ENCODE measurements at places on chromosomes 5 and 9. TPM values are rescaled to one million over a fixed set of nuclear protein-coding genes. Genes with fewer than 3 reads are reported as not detected.
A peak's percentile ranks its signal among the peaks of the same experiment; 100 is the strongest.

Gene SPATA31E1
- not detected for polyA plus RNA-seq

Gene PTGER4
- polyA plus RNA-seq, result 12.2 TPM

Gene KIF4B
- not detected for polyA plus RNA-seq

Gene FBXW2
- 68.3 TPM for polyA plus RNA-seq

Gene DHX29
- 18.8 TPM for polyA plus RNA-seq

GRCh38 chr9:132078699-132079356 lies 839 bp downstream of the MED27 start:
- peak overlapping the region; percentile 88 for H3K4me3 ChIP-seq
- DNase-seq, result no peak

DNA sequence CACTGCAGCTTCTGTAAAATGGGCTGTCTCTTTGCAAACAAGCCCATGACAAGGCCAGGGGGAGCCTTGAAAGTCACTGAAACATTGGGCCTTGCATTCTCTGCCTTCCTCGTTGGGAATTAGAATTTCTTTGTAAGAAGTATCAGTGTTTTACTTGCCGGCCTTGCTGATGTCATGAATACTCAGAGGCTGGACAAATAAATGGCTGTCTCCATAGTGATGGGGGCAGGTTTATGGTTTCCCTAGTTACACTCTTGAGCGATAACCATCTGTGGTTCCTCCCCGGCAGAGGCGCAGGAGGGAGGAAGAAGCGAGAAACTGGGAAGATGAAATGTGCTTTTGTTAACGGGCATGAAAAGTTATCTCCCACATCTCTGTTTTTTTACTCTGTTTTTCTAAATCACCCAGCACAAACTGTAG lies 272.7 kb upstream of the PANK3 start:
- H3K4me3 ChIP-seq, result no peak overlapping the region
- no peaks in the 10 kb centered on the region for H3K36me3 ChIP-seq
- H3K27me3 ChIP-seq, result no peaks in the 10 kb centered on the region
- no peaks in the 10 kb centered on the region for H3K4me1 ChIP-seq
- no peak for DNase-seq

GRCh38 chr9:110626101-110626829 lies 42.3 kb upstream of the MUSK start:
- H3K4me3 ChIP-seq, result no peak overlapping the region
- H3K36me3 ChIP-seq, result no peaks in the 10 kb centered on the region
- no peak overlapping the region for H3K27ac ChIP-seq
- DNase-seq, result no peak

GRCh38 chr9:124054582-124055227 lies 43.1 kb downstream of the LHX2 start:
- no peak overlapping the region for H3K4me3 ChIP-seq
- peaks cover 6% of the 10 kb centered on the region for H3K27me3 ChIP-seq
- no peak overlapping the region for H3K27ac ChIP-seq
- no peak for DNase-seq

DNA sequence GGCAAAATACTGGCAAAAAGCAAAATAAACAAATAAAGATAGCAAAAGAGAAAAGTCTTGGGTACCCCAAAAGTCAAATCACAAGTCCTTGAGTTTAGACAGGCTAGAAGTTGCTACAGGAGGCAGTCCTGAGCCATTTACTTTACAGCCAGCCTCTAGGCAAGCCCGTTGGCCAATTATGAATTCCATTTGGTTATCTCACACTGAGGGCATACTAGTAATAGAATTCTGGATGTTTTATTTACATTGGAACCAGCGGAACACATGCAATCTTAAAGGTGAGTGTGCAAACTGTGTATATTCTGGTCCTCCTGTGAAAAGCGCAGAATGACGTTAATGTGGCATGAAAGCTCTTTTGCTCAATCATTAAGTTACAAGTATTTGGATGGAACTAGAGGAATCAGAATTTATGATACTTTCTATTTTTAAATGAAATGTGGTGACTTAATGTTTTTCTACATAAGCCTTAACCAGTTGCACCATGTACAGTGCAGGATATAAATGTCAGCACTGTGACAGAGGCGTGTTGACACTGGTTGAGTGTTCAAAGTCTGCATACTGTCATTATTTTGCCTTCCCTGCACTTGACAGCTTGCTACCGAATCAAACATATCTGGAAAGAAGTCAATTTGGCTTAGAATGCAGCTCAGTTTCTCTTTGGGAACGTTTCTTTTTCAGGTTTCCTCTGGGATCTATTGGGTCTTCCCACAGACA lies 7.9 kb downstream of the GDNF start:
- no peak overlapping the region for H3K4me3 ChIP-seq
- no peak overlapping the region for H3K27ac ChIP-seq
- DNase-seq, result no peak
- H3K4me1 ChIP-seq, result peaks cover 18% of the 10 kb centered on the region

GRCh38 chr9:99387431-99387830 lies 165.3 kb downstream of the SEC61B start:
- no peak overlapping the region for H3K4me3 ChIP-seq
- no peak overlapping the region for H3K27ac ChIP-seq
- H3K4me1 ChIP-seq, result peaks cover 10% of the 10 kb centered on the region
- no peaks in the 10 kb centered on the region for H3K36me3 ChIP-seq

DNA sequence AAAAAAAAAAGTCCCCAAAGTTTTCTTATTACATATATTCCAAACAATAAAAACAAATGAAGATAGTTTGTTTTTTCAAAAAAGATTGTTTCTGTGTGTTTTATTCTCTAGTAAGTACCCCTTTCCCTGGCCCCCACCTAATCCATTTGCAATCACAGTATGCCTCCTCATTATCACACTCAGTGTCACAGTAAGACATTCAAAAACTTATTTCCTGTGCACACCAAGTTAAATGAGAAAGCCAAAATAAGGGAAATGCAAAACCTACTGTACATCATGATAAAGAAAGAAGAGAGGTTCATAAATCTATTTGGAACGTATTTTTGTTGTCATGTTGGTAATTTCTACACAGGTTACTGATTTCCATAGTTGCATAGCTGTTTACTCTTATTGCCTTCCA lies 62.3 kb downstream of the ST8SIA4 start:
- H3K4me3 ChIP-seq, result no peak overlapping the region
- DNase-seq, result no peak
- H3K27ac ChIP-seq, result peak overlapping the region; percentile 51

DNA sequence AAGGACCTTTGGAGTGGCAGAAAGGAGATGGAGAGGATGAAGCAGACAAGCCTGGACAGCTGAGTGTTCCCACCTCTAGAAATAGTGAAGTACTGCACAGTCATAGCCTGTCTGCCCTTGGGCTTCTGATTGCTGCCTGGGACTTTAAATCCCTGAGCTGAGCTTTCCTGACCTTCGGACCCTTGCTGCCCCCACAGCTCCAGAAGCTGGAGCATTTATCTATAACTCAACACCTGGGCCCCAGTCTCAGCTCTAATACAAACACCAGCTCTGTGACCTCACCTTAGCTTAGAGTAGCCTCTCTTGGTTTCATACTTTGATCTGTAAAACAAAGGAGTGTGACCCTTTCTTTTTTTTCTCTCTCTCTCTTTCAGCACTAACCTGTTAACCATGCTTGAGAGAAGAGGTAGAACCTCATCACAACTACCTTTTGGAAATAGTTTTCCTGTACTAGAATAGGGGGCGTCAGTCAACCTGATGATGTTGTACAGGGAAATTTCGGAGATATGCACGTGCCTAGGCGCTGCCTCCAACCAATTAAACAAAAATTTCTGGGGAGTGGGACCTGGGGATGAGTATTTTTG lies 25.4 kb upstream of the ELL2 start:
- no peak for DNase-seq
- no peaks in the 10 kb centered on the region for H3K27me3 ChIP-seq

DNA sequence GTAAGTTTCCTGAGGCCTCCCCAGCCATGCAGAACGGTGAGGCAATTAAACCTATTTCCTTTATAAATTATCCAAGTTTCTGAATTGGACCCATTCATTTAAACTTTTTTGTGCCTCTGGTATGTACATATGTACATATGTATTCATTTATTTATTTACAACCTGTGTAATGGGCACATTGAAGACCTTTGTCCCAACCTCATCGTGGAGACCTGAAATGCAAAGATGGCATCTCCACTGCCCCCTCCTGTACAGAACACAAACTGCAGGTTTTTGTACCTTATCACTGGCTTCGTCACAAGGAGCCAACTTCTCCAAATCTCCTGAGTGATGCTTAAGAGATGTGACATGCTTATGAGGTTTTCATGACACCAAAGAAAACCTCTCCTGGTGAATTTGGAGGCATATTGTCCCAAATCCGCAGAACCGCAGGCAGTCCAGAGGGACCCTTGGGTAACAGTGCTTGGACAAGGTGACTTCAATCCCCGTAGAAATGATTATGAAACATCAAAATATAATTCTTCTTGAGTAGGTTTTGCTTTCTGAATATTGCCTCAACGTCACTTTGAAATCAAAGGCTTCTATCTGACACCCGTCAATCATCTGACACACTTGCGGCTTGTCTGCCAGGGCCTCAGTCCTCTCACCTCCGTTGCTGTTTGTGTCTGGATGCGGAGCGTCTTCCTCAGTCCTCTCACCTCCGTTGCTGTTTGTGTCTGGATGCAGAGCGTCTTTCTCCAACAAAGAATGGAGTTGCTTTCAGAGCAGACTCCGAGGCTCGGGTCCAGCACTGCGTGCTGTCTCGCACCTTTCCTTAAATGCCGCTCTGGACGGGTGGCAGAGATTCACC lies 135.0 kb upstream of the IRX4 start:
- H3K4me3 ChIP-seq, result no peak overlapping the region
- H3K36me3 ChIP-seq, result no peaks in the 10 kb centered on the region
- no peak for DNase-seq
- H3K27me3 ChIP-seq, result no peaks in the 10 kb centered on the region

- no peaks in the 10 kb centered on the region for H3K27me3 ChIP-seq
- peaks cover 11% of the 10 kb centered on the region for H3K4me1 ChIP-seq
Observed at GRCh38 chr5:34526682-34527305, 129.3 kb upstream of the RAI14 start.

DNA sequence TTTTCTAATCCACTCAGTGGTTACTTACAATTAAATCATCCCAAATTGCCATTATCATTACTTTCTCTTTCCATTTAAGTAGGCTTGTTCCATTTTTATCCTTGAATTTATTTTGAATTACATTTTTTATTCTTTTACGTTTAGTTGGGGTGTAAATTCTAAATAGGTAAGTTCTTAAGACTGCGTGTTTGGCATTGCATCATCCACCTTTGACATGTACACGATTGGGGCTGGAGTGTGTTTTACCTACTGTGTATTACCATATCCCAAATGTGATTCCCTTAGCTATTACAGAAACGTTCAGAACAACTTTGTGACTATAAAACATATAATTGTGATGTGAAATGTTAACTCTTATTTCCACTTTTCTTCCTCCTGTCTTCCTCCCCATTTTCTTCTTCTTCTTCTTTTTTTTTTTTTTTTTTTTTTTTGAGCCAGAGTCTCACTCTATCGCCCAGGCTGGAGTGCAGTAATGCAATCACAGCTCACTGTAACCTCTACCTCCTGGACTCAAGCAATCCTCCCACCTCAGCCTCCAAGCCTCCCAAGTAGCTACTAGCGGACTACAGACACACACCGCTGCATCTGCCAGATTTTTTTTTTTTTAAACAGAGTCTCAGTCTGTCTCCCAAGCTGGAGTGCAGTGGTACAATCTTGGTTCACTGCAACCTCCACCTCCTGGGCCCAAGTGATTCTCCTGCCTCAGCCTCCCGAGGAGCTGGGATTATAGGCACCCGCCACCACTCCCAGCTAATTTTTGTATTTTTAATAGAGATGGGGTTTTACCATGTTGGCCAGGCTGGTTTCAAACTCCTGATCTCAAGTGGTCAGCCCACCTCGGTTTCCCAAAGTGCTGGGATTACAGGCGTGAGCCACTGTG lies 16.7 kb downstream of the MARVELD2 start:
- no peak overlapping the region for H3K27ac ChIP-seq
- no peak overlapping the region for H3K4me3 ChIP-seq
- no peak for DNase-seq
- no peaks in the 10 kb centered on the region for H3K27me3 ChIP-seq
- peaks cover 8% of the 10 kb centered on the region for H3K36me3 ChIP-seq

- no peaks in the 10 kb centered on the region for H3K27me3 ChIP-seq
- H3K36me3 ChIP-seq, result no peaks in the 10 kb centered on the region
- no peak overlapping the region for H3K27ac ChIP-seq
- no peak overlapping the region for H3K4me3 ChIP-seq
- peaks cover 3% of the 10 kb centered on the region for H3K4me1 ChIP-seq
Observed at GRCh38 chr5:108461628-108462367, 79.9 kb upstream of the FBXL17 start.

All from keratinocyte (primary cell).